CD14-positive monocyte (primary cell): ENCODE measurements at places on chromosomes 11 and 22. TPM values are rescaled to one million over a fixed set of nuclear protein-coding genes. Genes with fewer than 3 reads are reported as not detected.

The CD3G gene
- 0.08 TPM in 1 of 2 replicates, not detected in the other for polyA plus RNA-seq

The MRGPRE gene
- polyA plus RNA-seq = not detected

The LRRC74B gene
- not detected in 2 replicates for polyA plus RNA-seq

The MMP13 gene
- polyA plus RNA-seq = not detected

The NCF4 gene
- polyA plus RNA-seq = 209 TPM

The PARVG gene
- 547 and 577 TPM in 2 replicates for polyA plus RNA-seq

The TRPC6 gene
- polyA plus RNA-seq = not detected

The OR4D5 gene
- polyA plus RNA-seq = not detected

The MPPED1 gene
- not detected in 2 replicates for polyA plus RNA-seq

The KRTAP5-7 gene
- polyA plus RNA-seq = 0.05 TPM in 1 of 2 replicates, not detected in the other

The TYR gene
- not detected for polyA plus RNA-seq

The NRIP3 gene
- polyA plus RNA-seq = 0.48 and 4.8 TPM in 2 replicates

The MAP6 gene
- polyA plus RNA-seq = not detected

The PSMA1 gene
- polyA plus RNA-seq = 228 TPM

The LRRC56 gene
- 0.09 TPM for polyA plus RNA-seq

The RAG1 gene
- not detected in 2 replicates for polyA plus RNA-seq

The OR8D4 gene
- not detected for polyA plus RNA-seq

The C11orf87 gene
- not detected in 2 replicates for polyA plus RNA-seq

The PATE4 gene
- polyA plus RNA-seq = not detected

The TRIM51G gene
- not detected for polyA plus RNA-seq

The PIWIL4 gene
- polyA plus RNA-seq = 1.1 TPM
